Esophagus squamous epithelium (tissue), 5 donors: ENCODE measurements at places on chromosomes 1 and 21.
A peak's percentile ranks its signal among the peaks of the same experiment; 100 is the strongest.

DNA sequence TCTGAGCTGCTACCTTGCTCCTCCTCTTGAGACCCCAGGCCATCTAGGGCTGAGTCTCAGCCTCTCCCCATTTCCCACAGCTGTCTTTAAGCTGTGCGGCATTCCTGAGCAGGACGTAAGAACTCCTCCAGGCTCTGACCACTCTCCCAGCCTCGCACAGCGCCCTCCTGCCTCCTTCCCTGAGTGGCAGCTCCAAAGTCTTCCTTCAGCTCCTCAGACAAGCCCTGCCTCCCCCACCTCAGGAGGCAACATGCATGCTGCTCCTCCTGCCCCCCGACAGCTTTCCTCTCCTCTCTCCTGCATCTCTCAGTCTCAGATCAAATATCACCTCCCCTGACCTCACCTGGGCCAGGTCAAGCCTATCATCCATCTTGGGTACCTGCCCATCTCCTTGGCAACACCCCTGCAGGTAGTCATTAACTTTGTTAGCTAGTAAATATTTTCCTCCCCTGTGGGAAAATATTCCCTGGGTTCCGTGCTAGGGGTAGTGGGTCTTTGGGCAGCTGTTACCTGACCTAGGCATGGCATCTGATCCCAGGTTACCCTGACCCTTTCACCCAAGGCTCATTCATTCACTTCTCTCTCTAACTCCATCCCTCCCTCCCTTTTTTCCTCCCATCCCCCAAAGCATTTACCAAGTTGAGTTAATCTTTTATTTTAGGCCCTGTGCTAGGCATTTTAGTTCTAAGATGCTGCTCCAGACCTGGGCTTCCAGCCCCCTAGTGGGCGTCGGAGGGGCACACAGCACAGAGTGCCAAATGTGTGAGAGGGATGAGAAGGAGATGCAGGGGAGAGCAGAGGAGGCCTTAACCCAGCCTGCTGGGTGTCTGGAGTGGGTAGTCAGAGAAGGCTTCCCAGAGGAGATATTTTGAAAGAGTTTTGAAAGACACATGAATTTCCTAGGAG is 419.9 kb downstream of the PTPRU start:
- no peaks in the 10 kb centered on the region for H3K36me3 ChIP-seq
- no peak for DNase-seq
- H3K27ac ChIP-seq = no peak overlapping the region
- no peak overlapping the region for H3K4me3 ChIP-seq

DNA sequence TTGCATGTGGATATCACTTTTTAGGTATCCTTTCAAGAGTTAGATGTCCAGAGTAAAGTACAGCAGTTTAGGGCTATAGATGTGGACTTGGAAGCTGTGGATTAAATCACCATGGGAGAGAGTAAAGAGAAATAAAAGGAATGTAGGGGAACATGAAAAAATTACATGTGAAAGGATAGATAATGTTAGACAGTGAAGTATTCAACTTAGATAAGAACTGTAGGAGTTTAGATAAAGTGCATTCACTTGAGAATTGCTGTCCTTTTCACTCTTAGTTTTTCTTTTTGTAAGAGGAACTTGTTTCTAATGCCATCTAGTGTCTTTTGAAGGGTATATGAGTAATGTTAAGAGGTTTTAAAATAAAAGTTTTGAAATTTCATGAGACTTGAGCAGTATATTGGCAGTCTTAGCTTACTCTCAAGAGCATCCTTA is 40.1 kb downstream of the MAST2 start:
- H3K36me3 ChIP-seq = no peaks in the 10 kb centered on the region
- no peak overlapping the region for H3K4me3 ChIP-seq
- no peaks in the 10 kb centered on the region for H3K27me3 ChIP-seq
- no peak for DNase-seq
- no peaks in the 10 kb centered on the region for H3K4me1 ChIP-seq
- H3K27ac ChIP-seq = no peak overlapping the region

GRCh38 chr1:101174722-101175121 is 62.1 kb upstream of the S1PR1 start:
- H3K27ac ChIP-seq = no peak overlapping the region
- no peak for DNase-seq
- no peaks in the 10 kb centered on the region for H3K27me3 ChIP-seq
- H3K36me3 ChIP-seq = no peaks in the 10 kb centered on the region
- H3K4me3 ChIP-seq = no peak overlapping the region
- no peaks in the 10 kb centered on the region for H3K4me1 ChIP-seq

DNA sequence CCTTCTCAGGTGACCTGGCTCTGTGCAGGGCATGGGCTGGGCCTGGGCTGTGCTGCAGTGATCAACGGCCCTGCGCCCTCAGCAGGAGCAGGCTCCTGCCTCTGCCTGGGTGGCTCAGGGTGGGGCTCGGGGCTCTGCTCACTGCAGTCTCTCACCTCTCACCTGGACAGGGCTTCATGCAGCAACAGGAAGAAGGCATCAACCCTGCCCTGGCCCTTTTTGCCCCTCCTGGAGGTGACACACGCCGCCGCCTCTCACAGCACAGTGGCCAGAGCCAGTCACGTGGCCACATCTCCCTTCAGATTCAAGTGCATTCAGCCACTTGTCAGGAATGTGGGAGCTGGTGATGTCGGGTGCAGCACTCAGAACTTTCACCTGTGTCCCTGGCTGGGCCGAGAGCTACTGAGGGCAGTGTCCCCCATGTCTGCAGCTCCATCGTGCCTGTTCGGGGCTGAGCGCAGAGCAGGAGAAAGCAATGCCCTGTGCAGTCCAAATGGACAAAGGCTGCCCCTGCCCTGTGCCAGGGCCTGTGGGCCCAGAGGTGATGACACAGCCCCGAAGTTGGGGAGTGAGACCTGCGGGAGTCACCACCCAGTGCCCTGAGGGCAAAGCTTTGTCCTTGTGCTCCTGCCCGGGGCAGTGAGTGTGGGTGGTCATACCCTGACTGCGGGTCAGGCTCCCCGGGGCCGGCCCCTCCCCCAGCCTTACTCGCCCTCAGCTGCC is 314.0 kb downstream of the PTPRU start:
- no peaks in the 10 kb centered on the region for H3K36me3 ChIP-seq
- H3K27me3 ChIP-seq = no peaks in the 10 kb centered on the region
- DNase-seq = no peak
- no peaks in the 10 kb centered on the region for H3K4me1 ChIP-seq
- no peak overlapping the region for H3K27ac ChIP-seq
- H3K4me3 ChIP-seq = no peak overlapping the region

DNA sequence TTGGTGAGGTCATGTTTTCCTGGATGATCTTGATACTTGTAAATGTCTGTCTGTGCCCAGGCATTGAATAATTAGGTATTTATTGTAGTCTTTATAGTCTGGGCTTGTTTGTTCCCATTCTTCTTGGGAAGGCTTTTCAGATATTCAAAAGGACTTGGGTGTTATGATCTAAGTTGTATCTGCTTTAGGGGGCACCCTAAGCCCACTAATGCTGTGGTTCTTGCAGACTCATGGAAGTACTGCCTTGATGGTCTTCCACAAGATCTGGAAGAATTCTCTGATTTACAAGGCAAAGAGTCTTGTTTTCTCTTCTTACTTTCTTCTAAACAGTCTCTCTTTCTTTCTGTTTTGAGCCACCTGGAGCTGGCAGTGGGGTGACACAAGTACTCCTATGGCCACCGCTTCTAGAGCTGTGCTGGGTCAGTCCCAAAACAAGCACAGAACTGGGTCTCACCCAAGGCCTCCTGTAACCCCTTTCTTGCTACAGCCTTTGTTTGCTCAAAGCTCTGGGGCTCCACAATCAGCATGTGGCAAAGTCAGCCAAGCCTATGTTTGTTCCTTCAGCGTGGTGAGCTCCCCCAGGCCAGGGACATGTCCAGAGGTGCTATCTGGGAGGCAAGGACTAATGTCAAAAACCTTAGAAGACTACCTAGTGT is 12.6 kb downstream of the VN1R5 start:
- no peaks in the 10 kb centered on the region for H3K36me3 ChIP-seq
- H3K4me3 ChIP-seq = no peak overlapping the region
- no peaks in the 10 kb centered on the region for H3K4me1 ChIP-seq
- no peak for DNase-seq
- H3K27ac ChIP-seq = no peak overlapping the region
- no peaks in the 10 kb centered on the region for H3K27me3 ChIP-seq

GRCh38 chr1:185404291-185404690 is 87.2 kb upstream of the IVNS1ABP start:
- H3K36me3 ChIP-seq = no peaks in the 10 kb centered on the region
- no peak overlapping the region for H3K4me3 ChIP-seq
- peaks cover 21% of the 10 kb centered on the region for H3K4me1 ChIP-seq

DNA sequence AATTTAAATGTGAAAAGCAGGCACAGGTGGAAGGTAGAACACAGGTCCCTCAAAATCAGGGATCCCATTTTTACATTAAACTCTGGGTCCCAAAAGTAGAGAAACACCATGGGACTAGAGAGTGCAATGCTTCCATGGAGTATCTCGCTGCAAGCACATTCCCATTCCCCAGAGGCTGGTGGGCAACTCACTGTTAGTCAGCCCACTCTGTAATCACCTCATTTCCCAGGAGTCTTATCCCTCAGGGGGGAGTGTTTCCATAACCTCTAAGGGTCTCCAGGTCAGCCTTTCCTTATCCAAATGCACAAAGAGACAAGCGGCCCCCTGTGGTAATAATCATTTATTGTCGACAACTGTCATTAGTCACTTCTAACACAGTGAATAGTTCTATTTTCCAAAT is 490.1 kb upstream of the LRRC7 start:
- no peak for DNase-seq
- H3K36me3 ChIP-seq = no peaks in the 10 kb centered on the region
- H3K27me3 ChIP-seq = no peaks in the 10 kb centered on the region
- peaks cover 8% of the 10 kb centered on the region for H3K4me1 ChIP-seq

- no peaks in the 10 kb centered on the region for H3K27me3 ChIP-seq
- no peaks in the 10 kb centered on the region for H3K4me1 ChIP-seq
- no peak overlapping the region for H3K4me3 ChIP-seq
- H3K36me3 ChIP-seq = no peaks in the 10 kb centered on the region
Measured at GRCh38 chr1:236365999-236366570, 28.0 kb upstream of the EDARADD start.

GRCh38 chr1:227855687-227856086 is 40.2 kb downstream of the PRSS38 start:
- no peaks in the 10 kb centered on the region for H3K36me3 ChIP-seq
- H3K4me1 ChIP-seq = no peaks in the 10 kb centered on the region
- peaks cover 12% of the 10 kb centered on the region for H3K27me3 ChIP-seq
- no peak overlapping the region for H3K4me3 ChIP-seq
- H3K27ac ChIP-seq = no peak overlapping the region

GRCh38 chr1:31814631-31815306 is 1.1 kb downstream of the SPOCD1 start:
- no peaks in the 10 kb centered on the region for H3K36me3 ChIP-seq
- DNase-seq = no peak
- no peak overlapping the region for H3K27ac ChIP-seq
- no peak overlapping the region for H3K4me3 ChIP-seq

DNA sequence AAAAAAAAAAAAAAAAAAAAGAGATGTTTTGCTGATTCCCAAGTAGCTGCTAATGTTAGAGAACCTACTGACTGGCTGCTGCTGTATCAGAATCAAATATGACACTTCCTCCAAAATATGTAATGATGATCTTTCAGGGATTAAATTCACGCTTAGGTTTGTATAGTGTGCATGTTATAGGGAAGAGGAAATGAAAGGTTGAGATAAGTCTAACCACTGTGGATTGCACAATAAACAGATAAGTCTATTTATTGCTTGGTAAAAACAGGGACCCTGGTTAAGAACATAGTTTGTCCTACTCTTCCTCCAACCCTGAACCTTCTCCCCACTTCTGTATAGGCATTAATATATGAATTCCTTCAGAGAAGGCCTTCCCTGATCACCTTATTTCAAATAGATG is 13.2 kb downstream of the RC3H1 start:
- no peaks in the 10 kb centered on the region for H3K27me3 ChIP-seq
- no peak for DNase-seq
- no peaks in the 10 kb centered on the region for H3K4me1 ChIP-seq
- no peaks in the 10 kb centered on the region for H3K36me3 ChIP-seq
- no peak overlapping the region for H3K27ac ChIP-seq

DNA sequence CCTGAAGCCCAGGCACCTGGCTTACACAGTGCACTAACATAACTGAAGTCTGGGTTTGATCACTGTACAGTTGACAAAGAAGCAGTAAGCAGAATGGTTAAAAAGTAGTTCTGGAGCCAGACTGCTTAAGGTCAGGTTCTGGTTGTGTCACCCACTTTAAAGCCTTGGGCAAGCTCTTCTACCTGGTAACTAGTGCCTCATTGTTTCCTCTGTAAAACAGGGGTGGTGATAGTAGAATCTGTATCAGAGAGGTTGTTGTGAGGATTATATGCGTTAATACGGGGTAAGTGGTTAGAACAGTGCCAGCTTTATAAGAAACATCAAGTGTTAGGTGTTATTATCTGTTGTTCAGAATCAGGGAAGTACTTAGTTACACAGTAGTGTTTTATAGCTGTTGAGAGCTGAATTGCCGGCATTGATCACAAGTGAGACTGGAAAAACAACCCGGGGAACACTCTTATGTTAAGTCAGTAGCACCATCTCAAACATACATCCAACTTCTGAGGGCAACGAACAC is 3.7 kb downstream of the BACH1 start:
- H3K27ac ChIP-seq = peak overlapping the region; percentile 59
- H3K27me3 ChIP-seq = no peaks in the 10 kb centered on the region
- peaks cover 79% of the 10 kb centered on the region for H3K4me1 ChIP-seq
- no peaks in the 10 kb centered on the region for H3K36me3 ChIP-seq
- no peak for DNase-seq
